ENCODE measurements at places on chromosomes 3 and 15. TPM values are rescaled to one million over a fixed set of nuclear protein-coding genes. Genes with fewer than 3 reads are reported as not detected.

POMGNT2 gene
- total RNA-seq, result 15.4 TPM

IQCF5 gene
- total RNA-seq, result not detected

SERP1 gene
- 90.3 TPM for total RNA-seq

DNA sequence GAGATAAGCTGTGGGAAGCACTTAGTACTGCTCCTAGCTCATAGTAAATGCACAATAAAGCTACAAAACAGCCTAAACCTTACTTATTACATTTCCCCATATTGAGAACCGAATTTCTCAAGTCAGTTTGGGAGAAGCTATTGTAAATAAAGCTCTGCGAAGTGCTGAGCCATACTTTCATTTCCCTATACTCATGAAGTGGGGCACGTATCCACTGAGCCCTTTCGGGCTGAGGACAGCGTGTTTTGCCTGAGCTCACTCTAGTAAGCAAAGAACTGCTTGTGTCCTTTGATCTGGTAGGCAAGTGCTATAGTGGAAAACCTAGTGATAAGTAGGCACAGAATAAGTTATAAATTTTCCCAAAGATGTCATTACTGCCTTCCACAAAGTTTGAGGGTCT is 165.0 kb downstream of the RSL24D1 start:
- no peak for DNase-seq

GRCh38 chr3:157819270-157820156 is 286.7 kb downstream of the SHOX2 start:
- DNase-seq, result no peak

GRCh38 chr3:16251316-16252085 is 13.2 kb downstream of the DPH3 start:
- DNase-seq, result no peak

GRCh38 chr15:87500240-87500639 is 756.3 kb downstream of the NTRK3 start:
- peak; percentile 62 for DNase-seq

DNA sequence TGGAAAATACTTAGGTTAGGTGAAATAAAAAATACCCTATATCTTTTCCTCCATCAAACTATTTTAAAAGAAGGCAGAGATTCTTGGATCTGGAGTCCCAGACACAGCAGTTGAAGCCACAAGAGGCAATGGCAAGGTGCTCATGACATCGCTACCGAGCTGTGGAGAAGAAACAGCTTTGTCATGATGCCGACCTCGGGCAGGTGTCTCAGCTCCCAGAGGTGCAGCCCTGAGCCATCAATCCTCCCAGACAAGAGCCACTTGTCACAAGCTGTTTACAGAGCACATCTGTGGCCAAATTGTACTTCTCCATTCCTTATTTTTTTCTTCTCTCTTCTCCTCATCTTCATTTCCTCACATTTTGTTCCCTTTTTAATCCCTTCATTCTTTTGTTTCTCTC is 50.8 kb downstream of the GPR176 start:
- no peak for DNase-seq

DNA sequence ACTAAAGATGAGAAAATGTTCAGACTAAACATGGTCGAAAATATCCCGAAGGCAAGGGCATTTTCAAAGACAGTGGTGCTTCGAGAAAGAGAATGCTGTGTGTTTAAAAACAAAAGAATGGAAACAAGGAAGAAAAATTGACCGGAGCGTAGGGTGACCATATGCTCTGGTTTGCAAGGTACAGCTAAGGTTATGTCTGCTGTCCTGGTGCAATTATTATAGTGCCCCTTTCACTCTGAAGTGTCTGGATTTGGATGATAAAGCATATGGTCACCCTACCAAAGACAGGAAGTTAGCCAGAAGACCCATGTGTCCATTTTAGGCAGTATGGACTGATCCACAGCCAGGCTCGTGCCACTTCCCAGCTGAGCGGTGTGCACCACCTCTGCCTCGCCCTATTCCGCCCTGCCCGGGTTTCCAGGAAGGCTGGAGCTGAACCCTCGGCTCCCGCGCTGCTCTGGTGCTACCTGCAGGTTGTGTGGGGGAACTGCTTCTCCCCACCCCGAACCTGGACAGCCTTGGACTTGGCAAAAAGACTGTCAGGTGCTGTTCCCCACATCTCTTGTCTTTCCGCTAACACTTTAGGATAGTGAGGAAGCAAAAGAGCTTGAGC is 25.2 kb downstream of the GOLGA6D start:
- DNase-seq, result peak; percentile 63

DNA sequence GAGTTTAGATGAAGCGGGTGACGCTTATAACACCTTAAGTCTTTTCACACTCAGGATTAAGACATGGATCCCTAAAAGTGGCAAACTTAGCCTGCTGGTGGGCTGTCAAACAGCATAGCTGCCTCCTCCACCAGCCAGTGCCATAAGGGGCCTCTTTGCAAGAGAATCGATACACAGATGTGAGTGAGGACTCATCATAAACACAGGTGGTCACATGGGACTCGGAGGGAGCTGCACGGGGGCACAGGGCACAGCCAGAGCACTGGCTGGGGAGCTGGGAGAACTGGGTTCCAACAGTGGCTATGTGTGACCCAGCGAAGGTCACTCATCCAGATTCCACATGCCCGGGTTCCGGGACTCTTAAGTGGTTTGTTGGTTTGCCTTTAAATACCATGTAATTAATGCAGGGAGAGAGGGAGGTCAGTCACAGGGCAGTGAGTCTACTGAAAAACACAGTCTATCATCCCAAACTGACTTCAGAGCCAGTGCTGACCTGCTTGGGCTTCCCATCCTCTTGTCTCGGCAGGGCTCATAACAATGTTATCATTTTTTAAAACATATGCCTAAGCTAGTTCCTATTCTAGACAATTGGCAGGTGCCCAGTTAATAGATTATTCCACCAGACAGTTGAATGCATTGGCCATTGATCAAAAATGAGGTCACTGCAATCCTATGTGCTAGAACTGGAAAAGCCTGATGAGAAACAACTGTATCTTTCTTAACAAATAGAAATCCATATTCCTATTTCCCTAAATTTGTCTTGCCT is 51.8 kb downstream of the SLC12A8 start:
- DNase-seq, result no peak

DNA sequence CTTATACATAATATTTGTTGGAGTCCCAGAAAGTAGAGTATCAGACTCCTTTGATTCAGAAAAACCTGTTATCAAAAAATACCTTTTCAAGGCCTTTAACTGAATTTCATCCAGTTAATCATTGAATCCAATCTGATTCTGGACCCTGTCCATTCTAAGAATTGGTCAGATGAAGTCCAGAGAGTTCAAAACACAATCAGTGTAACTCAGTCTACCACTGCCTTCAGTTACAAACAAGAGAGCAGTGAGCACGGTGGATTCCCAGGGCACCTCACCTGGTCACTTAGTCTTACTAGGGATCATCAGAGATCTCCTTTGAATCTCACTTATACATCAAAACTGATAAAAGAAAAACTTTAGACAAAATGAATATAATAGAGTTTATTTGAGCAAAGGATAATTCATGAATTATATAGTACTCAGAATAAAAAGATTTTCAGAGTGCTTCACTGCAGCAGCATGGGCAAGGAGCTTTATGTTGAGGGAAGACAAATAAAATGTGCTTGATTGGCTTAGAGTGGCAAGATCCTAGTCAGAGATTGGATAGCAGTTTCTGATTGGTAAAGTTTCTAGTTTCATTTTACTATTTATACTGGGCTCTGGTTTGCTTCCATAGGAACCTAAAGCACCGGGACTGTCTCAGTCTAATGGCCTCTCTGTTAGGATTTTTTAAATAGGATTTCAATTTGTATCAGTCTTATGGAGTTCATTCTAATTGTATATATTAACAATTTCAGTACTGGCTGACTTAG is 474.9 kb upstream of the GOLIM4 start:
- no peak for DNase-seq

- no peak for DNase-seq
Measured at GRCh38 chr3:192817506-192817905, 90.2 kb upstream of the FGF12 start.

DNA sequence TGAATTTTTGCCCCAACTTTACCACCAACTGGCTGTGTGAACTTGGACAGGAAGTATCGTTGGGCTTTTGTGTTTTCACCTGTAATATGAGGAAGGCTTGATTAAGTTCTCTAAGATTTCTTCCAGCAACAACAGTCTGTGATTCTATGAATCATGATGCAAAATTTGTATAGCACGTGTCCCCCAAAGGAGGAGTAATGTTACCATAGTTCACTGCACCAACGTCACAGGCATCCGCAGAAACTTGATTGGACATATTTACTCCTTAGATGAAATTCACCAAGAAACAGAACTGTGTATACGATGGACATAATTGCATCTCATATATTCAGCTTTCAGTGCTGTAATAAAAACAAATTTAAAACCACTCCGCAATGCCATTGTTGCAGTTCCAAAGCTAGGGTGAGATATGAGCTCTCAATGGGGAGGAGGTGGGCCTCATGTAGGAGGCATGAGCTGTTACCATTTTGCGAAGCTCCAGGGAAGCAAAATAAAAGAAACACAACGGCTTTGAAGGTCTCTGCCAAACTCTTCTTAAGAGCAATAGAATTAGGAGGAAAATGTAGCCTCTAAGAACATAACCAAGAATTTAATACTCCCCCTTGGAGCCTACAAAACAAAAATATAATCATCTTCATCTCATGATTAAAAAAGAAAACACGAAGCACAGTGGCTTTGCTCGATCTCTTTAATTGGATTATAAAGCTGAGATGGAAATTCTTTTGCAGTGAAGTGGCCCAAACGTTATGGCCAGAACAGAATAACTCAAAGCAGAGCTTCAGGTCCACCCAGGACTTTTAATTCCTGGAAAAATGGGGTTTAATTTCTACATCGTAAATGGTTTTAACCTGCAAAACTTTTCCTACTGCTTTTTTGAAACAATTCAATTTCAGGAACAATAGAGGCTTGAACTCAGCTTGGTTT is 80.7 kb downstream of the CHST2 start:
- DNase-seq, result peak; percentile 50
